Fibroblast of pulmonary artery (primary cell): ENCODE measurements at places on chromosomes 13 and 19.

DNA sequence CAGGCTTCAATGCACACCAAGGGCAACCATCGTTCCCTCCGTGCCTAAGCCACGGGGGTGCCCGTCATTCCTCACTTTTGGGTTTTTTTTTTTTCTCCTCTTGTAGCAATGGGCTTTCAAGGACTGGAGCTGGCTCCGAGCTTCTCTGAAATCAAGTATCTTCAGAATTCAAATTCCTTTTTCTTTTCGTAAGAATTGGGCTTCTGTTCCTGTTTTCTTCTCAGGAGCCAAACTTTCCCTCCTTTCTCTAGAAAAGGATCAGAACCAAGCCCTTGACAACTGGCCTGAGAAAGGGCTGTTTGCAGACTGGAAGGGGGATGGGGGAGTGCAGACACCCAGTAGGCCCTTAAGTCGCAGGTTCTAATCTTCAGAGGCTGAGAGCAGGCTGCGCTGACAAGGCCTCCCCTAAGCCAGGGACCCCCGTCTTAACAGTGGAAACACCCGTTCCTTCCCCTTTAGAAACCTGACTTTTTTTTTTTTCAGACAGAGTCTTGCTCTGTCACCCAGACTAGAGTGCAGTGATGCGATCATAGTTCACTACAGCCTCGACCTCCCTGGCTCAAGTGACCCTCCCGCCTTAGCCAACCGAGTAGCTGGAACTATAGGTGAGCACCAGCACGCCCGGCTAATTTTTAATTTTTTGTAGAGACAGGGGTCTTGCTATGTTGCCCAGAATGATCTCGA lies 51.6 kb downstream of the RFX2 start:
- DNase-seq = no peak

DNA sequence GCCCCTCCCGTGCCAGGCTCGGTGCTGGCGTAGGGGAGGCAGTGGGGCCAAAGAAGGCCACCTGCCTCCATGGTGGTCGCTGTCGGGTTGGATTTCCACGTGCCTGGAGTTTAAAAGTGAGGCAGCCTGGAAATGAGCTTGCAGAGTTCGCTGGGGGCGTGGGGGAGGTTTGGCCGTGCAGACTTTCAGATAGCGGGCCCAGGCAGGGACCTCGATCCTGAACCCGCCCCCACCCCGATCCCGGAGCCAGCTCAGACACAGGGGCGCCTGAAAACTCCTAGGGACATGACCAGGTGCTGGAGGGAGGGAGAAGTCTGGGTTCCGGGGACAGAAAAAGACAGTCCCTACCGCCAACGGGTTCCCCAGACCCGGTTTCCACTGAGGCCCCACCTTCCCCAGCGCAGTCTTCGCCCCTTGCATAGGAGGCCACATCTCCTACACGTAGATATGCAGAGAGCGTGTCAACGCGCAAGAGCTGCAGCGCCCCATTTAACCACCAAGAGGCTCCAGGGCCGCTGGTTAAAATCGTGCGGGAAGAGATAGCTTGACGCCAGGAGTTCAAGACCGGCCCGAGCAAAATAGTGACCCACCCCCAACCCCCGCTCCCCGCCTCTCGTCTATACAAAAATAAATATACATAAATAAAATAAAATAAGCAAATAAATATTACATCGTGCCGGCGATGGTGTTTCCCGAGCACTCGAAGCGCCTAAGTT lies 8.5 kb downstream of the CCDC8 start:
- DNase-seq = peak; percentile 63

GRCh38 chr13:35388441-35389355 lies 87.8 kb downstream of the MAB21L1 start:
- peak; percentile 62 for DNase-seq

- DNase-seq = peak; percentile 27
Measured at GRCh38 chr19:29211562-29212355, 1.2 kb downstream of the UQCRFS1 start.

DNA sequence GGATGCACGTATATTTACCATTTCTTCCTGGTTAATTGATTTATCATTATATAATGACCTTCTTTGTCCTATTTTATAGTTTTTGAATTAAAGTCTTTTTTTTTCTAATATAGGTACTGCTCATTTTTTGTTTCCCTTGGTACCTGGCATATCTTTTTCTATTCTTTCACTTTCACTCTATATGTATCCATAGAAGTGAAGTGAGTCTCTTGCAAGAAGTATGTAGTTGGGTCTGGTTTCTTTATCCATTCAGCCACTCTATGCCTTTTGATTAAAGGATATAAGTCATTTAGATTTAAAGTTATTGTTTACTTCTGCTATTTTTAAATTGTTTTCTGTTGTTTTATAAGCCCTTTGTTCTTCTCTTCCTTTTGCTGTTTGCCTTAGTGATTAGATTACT lies 194.3 kb upstream of the SLITRK6 start:
- no peak for DNase-seq

DNA sequence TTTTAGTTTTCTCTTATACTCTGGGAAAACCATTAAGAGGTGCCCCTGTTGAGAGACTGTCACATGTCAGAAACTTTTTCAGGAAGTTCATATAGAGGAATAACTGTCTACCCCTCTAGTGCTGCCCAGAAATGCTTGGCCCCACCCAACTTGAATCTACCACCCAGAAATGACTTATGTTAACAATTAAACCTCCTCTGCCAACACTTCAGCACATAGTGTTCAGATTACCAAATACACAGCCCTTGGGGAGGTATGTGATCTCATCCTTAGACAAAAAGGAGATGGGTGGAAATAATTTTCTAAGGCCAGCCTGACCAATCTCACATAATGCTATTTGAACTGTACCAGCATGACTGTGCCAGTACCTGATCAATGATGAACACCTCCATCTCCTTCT lies 35.6 kb downstream of the CCDC169 start:
- DNase-seq = peak; percentile 17

GRCh38 chr19:8605514-8605913 lies 5.0 kb downstream of the ADAMTS10 start:
- no peak for DNase-seq

DNA sequence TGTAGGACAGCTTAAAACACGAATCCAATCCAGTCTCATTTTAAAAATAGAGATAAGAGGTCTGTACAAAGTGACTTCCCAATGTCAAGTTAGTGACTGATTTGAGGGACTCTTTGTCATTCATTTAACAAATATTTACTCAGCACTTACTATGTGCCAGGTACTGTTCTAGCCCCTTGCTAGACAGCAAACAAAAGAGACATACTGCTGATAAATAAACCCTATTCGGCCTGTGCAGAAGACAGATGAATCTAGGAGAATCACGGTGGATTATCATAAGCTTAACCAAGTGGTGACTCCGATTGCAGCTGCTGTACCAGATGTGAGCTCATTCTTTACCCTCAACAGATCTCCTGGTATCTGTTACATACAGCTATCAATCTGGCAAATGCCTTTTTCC lies 6.4 kb upstream of the ELF1 start:
- DNase-seq = no peak

- DNase-seq = no peak
Measured at GRCh38 chr19:44024900-44025216, 321 bp upstream of the ZNF222 start.

GRCh38 chr13:77219401-77219800 lies 107.5 kb downstream of the MYCBP2 start:
- no peak for DNase-seq

GRCh38 chr19:46631481-46631880 lies 4.5 kb downstream of the GNG8 start:
- DNase-seq = peak; percentile 62

DNA sequence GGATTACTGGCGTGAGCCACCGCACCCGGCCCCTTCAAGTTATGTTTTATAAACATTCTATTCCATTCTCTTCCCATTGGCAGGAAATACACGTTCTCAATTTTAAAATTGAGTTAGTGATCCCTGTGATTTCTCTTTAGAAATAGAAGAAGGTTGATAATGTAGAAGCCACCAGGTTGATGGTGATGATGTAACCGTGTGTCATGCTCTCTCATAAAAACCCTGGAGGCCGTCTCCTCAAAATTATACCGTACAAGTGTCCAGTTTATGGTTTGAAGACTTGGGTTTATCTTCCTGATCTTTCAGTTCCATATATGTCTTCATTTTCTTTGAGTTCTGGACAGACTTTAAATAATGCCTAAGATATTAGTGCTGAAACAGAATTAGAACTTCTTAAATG lies 32.2 kb downstream of the COG3 start:
- DNase-seq = no peak
